ENCODE measurements at places on chromosomes 5 and 9. TPM values are rescaled to one million over a fixed set of nuclear protein-coding genes. Genes with fewer than 3 reads are reported as not detected.

Gene RASEF
- 3.0 TPM for total RNA-seq

DNA sequence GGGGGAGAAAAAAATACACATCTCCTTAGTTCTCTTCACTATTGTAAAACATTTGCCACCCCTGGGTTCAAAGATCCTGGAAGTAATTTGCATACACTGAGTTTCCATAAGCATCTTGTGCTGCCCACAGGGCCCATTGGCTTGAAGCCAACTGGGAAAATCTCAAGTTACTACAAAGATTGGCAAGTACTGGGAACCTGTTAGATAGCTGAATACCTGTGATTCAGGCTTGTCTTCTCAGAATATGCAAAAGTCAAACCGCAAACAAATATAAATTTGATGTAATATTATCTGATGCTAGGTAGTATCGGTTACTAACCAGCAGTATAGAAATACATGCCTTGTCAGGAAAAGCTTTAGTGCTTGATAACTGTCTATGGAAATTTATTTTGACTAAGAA is 156.9 kb upstream of the FST start:
- DNase-seq: no peak

Gene RNF224
- total RNA-seq: 0.86 TPM

Gene PCDHB9
- 11.2 TPM for total RNA-seq

DNA sequence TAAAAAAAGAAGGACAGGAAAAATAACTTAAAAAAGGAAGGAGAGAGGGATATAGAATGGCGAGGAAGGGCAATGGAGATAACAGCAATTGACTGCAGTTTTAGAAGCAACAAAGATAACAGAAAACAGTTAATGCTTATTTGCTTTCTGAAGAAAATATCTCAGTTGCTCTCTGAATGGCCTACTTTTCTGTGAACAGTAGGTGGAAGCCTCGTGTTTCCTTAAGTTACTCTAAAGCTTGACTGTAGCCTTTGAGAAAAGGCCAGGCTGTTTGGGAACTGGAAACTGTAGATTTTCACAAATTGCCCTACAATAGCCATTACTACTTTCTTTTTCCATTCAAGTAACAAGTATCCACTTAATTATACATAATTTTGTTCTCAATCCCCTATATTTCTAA is 404.5 kb downstream of the YTHDC2 start:
- no peak for DNase-seq

DNA sequence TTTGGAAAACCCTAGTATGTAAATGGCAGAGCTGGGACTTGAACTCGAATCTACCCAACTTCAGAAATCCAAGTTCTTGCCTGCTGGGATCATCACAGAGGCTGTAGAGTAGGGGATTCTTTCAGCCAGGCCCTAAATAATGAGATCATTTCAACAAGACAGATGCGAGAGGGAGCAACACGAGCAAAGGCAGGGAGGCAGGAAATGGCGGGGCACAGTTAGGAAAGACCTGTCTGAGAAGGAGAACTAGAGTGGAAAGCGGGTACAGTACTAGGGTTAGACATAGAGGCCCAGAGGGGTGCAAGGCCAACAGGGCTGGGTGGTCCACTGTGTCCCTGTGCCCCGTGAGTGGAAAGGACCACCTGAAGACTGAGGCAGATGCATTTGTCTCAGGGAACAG is 46.1 kb downstream of the MVB12B start:
- no peak for DNase-seq

DNA sequence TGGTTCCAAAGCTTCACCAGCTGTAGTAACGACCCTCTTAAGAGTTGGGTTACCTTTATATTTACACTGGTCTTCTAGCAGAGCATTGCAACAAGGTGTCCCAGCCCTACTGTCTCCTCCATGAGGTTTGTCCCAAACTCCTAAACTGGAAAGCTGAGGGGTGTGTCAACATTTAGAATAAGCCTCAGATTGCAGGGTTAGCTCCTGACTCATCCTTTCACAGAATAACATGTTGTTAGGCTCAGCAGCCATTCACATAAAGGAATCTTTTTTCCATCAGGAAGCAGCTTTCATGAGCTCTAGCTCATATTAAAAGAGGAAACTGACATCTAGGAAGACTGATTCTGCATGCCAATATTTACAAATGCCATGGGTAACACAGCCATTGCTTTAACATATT is 238.7 kb downstream of the EFNA5 start:
- peak; percentile 45 for DNase-seq

DNA sequence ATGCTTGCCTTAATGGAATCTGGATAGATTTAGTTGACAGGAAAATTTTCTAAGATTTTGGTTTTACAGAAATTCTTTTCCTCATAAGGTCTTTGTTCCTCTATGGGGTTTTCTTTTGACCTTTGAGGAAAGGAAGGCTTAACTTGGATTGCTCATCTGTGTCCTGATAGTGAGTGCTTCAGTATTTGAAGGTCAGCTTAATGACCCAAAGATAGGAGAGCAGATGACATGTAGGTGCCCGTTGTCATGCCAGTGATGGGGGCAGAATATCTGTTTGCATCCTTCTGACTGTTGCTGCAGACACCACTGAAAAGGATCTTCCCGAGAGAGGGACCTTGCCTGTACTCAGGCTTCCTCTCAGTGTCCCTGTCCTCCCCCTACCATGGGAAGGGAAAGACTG is 30.9 kb downstream of the MEGF10 start:
- DNase-seq: no peak

DNA sequence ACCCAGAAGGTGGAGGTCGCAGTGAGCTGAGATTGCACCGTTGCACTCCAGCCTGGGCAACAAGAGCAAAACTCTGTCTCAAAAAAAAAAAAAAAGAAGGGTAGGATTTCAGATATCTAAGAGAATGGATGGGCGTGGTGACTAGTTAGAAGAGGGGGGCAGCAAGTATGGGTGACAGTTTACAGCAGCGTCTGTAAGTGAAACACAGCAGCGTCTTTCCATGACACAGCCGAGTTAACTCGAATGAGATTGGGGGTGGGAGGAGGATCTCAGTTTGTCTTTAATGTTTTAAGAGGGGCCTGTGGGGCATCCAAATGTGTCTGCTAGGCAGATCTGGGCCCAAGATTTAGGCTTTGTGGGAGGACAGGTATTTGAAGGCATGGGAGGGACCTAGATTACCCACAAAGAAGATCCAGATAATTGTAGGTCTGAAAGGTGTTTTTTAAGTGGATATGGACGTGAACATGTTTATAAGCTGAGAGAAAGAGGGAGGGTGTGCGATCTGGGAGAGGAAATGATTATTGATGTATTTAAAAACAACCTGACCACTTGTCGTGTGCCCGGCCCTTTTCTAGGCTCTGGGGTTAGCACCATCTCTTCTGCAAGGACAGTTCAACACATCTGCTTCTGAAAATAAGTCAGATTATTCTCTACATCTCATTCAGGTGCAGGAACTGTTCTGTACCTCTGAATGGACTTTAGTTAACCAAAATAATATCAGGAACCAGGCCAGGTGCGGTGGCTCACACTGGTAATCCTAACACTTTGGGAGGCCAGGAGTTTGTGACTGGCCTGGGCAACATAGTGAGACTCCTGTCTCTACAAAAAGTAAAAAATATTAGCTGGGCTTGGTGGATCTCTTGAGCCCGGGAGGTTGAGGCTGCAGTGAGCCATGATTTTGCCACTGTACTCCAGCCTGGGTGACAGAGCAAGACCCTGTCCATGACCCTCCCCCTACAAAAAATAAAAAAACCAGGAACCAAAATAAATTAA is 2.5 kb downstream of the CEP78 start:
- DNase-seq: no peak

Gene CTXN3
- not detected for total RNA-seq

GRCh38 chr9:87379300-87379699 is 118.4 kb upstream of the DAPK1 start:
- DNase-seq: no peak

Gene MACIR
- 25.4 TPM for total RNA-seq

- DNase-seq: no peak
These were observed 9.0 kb downstream of the CDX1 start for GRCh38 chr5:150175536-150175935.

Gene CCL28
- total RNA-seq: not detected

- DNase-seq: peak; percentile 94
These were observed 157.0 kb downstream of the RGS3 start for GRCh38 chr9:113620377-113621161.

Gene MYOZ3
- 0.07 TPM for total RNA-seq

GRCh38 chr5:153711755-153712154 is 221.3 kb downstream of the GRIA1 start:
- no peak for DNase-seq

Gene BRD3OS
- total RNA-seq: 29.1 TPM

GRCh38 chr9:131545003-131545785 is at the start of gene PRRT1B:
Gene PRRT1B, plus strand, starts transcription at chr9:131545523. Its CDS starts 93 bp downstream, at chr9:131545616.
- no peak for DNase-seq

- peak; percentile 70 for DNase-seq
These were observed 20.2 kb upstream of the UBTD2 start for GRCh38 chr5:172303572-172304335.

Measured in A172 (cell line).